ENCODE measurements at places on chromosomes 6 and 20. TPM values are rescaled to one million over a fixed set of nuclear protein-coding genes. Genes with fewer than 3 reads are reported as not detected.

- peaks cover 2% of the 10 kb centered on the region for H3K36me3 ChIP-seq
- H3K27ac ChIP-seq = no peak overlapping the region
- no peak for DNase-seq
- peaks cover 32% of the 10 kb centered on the region for H3K4me1 ChIP-seq
Measured at GRCh38 chr6:170464080-170464479, 89.0 kb downstream of the PSMB1 start.

- no peak overlapping the region for H3K27ac ChIP-seq
- no peak overlapping the region for H3K4me3 ChIP-seq
- no peaks in the 10 kb centered on the region for H3K27me3 ChIP-seq
- no peaks in the 10 kb centered on the region for H3K36me3 ChIP-seq
Measured at GRCh38 chr6:148736774-148737412, 9.9 kb upstream of the UST start.

DNA sequence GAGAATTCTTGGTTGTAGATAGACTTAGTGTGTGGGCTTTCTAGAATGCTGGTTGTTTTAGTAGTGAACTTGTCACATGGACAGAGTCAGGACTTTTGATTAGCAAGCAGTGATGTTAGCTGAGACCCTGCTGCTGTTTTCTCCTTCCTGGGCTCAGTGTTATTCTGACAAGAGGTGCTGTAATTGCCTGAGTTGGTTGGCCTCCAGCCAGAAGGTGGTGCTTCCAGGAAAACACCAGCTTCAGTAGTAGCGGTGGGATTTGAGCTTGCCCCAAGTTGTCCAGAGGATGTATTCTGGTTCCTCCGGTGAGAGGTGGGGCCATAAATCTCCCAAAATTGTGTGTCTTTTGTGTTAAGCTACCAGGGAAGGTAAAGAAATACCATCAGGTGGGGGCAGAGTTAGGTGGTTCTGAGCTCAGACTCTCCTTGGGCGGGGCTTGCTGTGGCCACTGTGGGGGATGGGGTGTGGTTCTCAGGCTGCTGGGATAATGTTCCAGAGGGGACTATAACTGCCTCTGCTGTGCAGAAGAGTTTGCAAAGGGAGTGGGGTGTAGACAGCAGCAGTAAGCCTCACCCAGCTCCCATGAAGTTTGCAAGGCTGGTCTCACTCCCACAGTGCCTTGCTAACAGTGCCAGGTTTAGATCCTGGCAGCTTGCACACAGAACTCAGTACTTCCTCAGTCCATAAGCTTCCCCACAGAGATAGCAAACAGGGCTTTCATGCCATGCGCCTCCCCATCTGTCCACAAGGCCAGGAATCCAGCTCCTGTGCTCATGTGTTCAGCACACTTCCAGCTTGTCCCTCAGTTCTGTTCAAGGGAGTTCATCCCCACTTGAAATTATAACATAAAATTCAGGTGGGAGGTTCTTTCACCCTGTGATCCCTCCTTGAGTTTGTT lies 278.4 kb upstream of the PTCHD4 start:
- no peak overlapping the region for H3K27ac ChIP-seq
- DNase-seq = no peak

- no peaks in the 10 kb centered on the region for H3K27me3 ChIP-seq
- peaks cover 44% of the 10 kb centered on the region for H3K36me3 ChIP-seq
- no peaks in the 10 kb centered on the region for H3K4me1 ChIP-seq
- no peak overlapping the region for H3K4me3 ChIP-seq
Measured at GRCh38 chr20:31785089-31785488, 34.1 kb upstream of the MYLK2 start.

- no peak overlapping the region for H3K4me3 ChIP-seq
- peaks cover 17% of the 10 kb centered on the region for H3K27me3 ChIP-seq
- H3K36me3 ChIP-seq = no peaks in the 10 kb centered on the region
- no peak for DNase-seq
Measured at GRCh38 chr20:64106435-64106961, 867 bp downstream of the NPBWR2 start.

DNA sequence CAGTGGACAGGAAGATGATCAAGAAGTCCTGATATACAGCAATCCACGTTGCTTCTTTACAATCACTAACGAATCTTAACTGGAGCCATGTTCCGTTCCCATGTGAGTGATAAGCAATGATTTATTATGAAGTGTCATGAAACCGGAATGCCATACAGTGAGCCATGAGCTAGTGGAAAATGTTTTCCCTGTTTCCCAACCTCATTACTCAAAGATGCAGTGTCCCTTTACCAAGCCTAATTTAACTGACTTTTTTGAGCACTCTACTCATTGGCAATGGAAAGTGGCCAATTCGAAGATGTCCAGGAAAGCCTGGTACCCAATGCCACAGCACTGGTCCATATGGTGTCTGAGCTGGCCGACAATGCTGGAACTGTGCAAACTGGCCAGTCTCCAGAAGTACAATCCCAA lies 148.3 kb downstream of the ZNF217 start:
- no peak for DNase-seq
- no peak overlapping the region for H3K4me3 ChIP-seq
- no peak overlapping the region for H3K27ac ChIP-seq
- peaks cover 17% of the 10 kb centered on the region for H3K36me3 ChIP-seq

GRCh38 chr6:21946298-21946783 lies 350.5 kb downstream of the PRL start:
- H3K27ac ChIP-seq = no peak overlapping the region
- no peak for DNase-seq
- peaks cover 4% of the 10 kb centered on the region for H3K4me1 ChIP-seq
- no peak overlapping the region for H3K4me3 ChIP-seq
- H3K27me3 ChIP-seq = no peaks in the 10 kb centered on the region

- peaks cover 3% of the 10 kb centered on the region for H3K27me3 ChIP-seq
- peak overlapping the region; percentile 76 for H3K4me3 ChIP-seq
- no peaks in the 10 kb centered on the region for H3K36me3 ChIP-seq
- H3K4me1 ChIP-seq = peaks cover 16% of the 10 kb centered on the region
- H3K27ac ChIP-seq = peak overlapping the region; percentile 45
Measured at GRCh38 chr6:14211562-14211942, 94.0 kb downstream of the CD83 start.

- peaks cover 65% of the 10 kb centered on the region for H3K4me1 ChIP-seq
- H3K27me3 ChIP-seq = peaks cover 13% of the 10 kb centered on the region
- peak overlapping the region; percentile 88 for H3K27ac ChIP-seq
- H3K36me3 ChIP-seq = peaks cover 60% of the 10 kb centered on the region
Measured at GRCh38 chr6:39226639-39227329, 2.5 kb downstream of the KCNK5 start.

DNA sequence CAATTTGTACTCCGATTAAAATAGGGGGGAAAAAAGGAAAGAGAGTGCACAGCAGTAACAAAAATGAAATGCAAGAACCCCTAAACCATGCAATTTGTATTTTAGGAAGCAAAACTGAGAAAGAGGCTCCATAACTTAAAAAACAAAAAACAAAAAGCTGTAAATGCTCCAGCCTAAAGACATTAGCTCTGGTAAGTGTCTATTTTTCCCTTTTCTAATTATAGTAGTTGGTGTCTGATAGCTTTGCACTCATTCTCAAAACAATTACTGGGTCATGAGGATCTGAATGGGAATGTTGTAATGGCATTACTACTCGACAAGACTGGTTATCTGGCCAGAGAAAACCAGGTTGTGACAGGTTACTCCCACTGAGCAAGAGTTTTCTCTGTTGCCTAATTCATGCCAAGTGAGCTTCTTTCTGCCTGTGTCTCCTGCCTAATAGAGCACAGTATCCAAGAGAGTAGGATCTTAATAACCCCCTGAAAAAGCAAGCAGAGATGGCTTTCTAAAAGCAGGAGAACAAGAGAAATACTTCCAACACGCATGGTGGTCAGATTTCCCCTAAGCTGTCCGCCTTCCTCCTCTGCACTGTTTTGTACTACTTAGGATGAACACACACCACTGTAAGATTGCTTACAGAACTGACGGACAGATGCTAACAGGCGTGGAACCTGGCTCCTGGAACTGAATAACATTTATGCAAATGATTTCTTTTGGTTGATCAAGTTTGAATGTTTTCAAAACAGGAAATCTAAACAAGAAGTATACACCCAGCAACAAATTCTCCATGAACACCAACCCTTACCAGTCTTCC lies 86.4 kb downstream of the FKBP5 start:
- no peak for DNase-seq
- H3K4me3 ChIP-seq = peak overlapping the region; percentile 54
- no peaks in the 10 kb centered on the region for H3K27me3 ChIP-seq
- H3K4me1 ChIP-seq = peaks cover 61% of the 10 kb centered on the region
- peaks cover 42% of the 10 kb centered on the region for H3K36me3 ChIP-seq
- peak overlapping the region; percentile 79 for H3K27ac ChIP-seq

GRCh38 chr6:24744911-24745310 lies 26.0 kb upstream of the C6orf62 start:
- no peak overlapping the region for H3K4me3 ChIP-seq
- H3K27ac ChIP-seq = no peak overlapping the region
- H3K36me3 ChIP-seq = no peaks in the 10 kb centered on the region
- DNase-seq = no peak

GRCh38 chr6:12968839-12969558 lies 252.4 kb downstream of the PHACTR1 start:
- no peaks in the 10 kb centered on the region for H3K36me3 ChIP-seq
- H3K4me1 ChIP-seq = no peaks in the 10 kb centered on the region
- no peak for DNase-seq
- H3K4me3 ChIP-seq = no peak overlapping the region
- peaks cover 26% of the 10 kb centered on the region for H3K27me3 ChIP-seq

DNA sequence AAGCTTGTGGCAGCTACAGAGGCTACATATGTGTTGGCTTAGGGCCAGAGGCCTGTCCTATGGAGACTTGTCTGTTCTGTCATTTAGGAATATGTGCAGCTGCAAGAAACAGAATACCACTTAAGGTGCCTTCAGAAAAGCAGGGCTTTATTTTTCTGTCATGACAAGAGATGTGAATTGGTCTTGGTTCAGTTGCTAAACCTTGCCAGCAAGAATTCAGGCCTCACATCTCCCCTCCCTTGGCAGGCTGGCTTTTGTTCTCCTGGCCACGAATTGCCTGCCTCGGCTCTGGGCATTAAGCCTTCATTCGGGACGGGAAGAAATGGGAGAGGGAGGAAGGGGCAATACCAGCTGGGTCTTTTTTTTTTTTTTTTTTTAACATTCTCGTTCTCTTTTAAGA lies 82.4 kb upstream of the TGM3 start:
- no peak for DNase-seq
- H3K4me3 ChIP-seq = no peak overlapping the region
- H3K4me1 ChIP-seq = peaks cover 4% of the 10 kb centered on the region
- H3K27ac ChIP-seq = no peak overlapping the region
- H3K36me3 ChIP-seq = no peaks in the 10 kb centered on the region

- no peak overlapping the region for H3K4me3 ChIP-seq
- peaks cover 25% of the 10 kb centered on the region for H3K27me3 ChIP-seq
- no peaks in the 10 kb centered on the region for H3K36me3 ChIP-seq
- H3K4me1 ChIP-seq = peaks cover 5% of the 10 kb centered on the region
Measured at GRCh38 chr6:36392621-36393020, 5.2 kb upstream of the ETV7 start.

GRCh38 chr6:14550822-14551221 lies 433.2 kb downstream of the CD83 start:
- no peaks in the 10 kb centered on the region for H3K27me3 ChIP-seq
- no peaks in the 10 kb centered on the region for H3K4me1 ChIP-seq
- no peak for DNase-seq
- no peak overlapping the region for H3K4me3 ChIP-seq
- H3K27ac ChIP-seq = no peak overlapping the region

- H3K27me3 ChIP-seq = peaks cover 3% of the 10 kb centered on the region
- H3K4me1 ChIP-seq = no peaks in the 10 kb centered on the region
- no peaks in the 10 kb centered on the region for H3K36me3 ChIP-seq
- H3K27ac ChIP-seq = no peak overlapping the region
- H3K4me3 ChIP-seq = no peak overlapping the region
- no peak for DNase-seq
Measured at GRCh38 chr20:9447182-9447581, 67.2 kb upstream of the LAMP5 start.

DNA sequence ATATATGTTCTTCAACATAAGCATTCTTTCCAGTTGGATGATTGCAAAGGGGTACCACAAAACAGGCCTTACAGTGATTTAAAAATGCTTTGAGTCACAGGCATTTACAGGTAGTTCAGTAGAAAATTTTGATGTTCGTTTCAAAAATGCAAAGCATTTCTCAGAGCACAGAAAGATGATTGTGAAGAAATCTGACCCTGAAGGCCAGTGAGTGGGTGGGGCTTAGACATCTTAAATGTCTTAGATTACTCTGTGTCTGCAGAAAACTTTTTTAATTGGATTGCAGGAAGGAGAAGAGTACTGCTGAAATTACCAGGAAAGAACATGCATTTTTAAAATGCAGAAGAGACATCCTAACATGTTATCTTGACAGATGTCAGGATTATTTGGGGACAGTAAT lies 268.3 kb downstream of the CDKAL1 start:
- peaks cover 42% of the 10 kb centered on the region for H3K36me3 ChIP-seq
- H3K4me3 ChIP-seq = no peak overlapping the region
- no peaks in the 10 kb centered on the region for H3K27me3 ChIP-seq
- no peak overlapping the region for H3K27ac ChIP-seq
- no peak for DNase-seq
- H3K4me1 ChIP-seq = no peaks in the 10 kb centered on the region

DNA sequence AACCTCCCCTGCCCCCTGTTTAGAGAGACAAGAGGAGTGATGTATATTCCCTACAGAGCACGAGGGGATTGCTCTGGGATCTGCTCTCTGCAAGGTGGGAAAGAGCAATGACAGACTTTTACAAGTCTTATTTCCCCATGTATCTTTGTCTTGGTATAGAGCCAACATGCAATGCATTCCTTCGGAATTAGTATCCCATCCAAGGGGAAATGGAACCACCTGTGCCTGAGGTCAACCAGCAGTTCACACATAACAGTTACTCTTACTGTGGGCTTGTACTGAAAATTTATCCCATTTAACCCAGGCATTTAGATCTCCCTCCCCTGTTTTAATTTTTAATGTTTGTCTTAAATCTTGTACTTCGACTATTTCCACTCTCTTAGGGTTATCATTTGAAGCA lies 250.4 kb downstream of the C6orf118 start:
- no peak overlapping the region for H3K27ac ChIP-seq
- H3K27me3 ChIP-seq = no peaks in the 10 kb centered on the region
- no peaks in the 10 kb centered on the region for H3K36me3 ChIP-seq
- no peaks in the 10 kb centered on the region for H3K4me1 ChIP-seq

GRCh38 chr20:50815162-50815989 lies 20.5 kb downstream of the BCAS4 start:
- DNase-seq = no peak
- peak overlapping the region; percentile 77 for H3K4me3 ChIP-seq
- peaks cover 18% of the 10 kb centered on the region for H3K36me3 ChIP-seq

GRCh38 chr6:112284603-112285002 lies 30.2 kb upstream of the LAMA4 start:
- no peak for DNase-seq
- H3K36me3 ChIP-seq = no peaks in the 10 kb centered on the region
- H3K4me1 ChIP-seq = peaks cover 18% of the 10 kb centered on the region
- peaks cover 40% of the 10 kb centered on the region for H3K27me3 ChIP-seq
- no peak overlapping the region for H3K27ac ChIP-seq

GRCh38 chr6:34553750-34554149 lies 2.4 kb downstream of the SPDEF start:
- H3K4me1 ChIP-seq = peaks cover 9% of the 10 kb centered on the region
- no peak overlapping the region for H3K4me3 ChIP-seq
- DNase-seq = no peak

The TMEM200A gene
- not detected for total RNA-seq

The PRPH2 gene
- total RNA-seq = not detected

The ACTL10 gene
- 4.1 TPM for total RNA-seq

The IRF4 gene
- 432 TPM for total RNA-seq

The SPTLC3 gene
- total RNA-seq = 0.76 TPM

The TTK gene
- total RNA-seq = 34.6 TPM

The VNN1 gene
- total RNA-seq = not detected

The OLIG3 gene
- 0.21 TPM for total RNA-seq

The XKR7 gene
- total RNA-seq = 0.04 TPM

Data from activated naive CD8-positive, alpha-beta T cell treated with anti-CD3 and anti-CD28 coated beads for 36 hours (primary cell).